ENCODE measurements at places on chromosomes 3 and 15.

DNA sequence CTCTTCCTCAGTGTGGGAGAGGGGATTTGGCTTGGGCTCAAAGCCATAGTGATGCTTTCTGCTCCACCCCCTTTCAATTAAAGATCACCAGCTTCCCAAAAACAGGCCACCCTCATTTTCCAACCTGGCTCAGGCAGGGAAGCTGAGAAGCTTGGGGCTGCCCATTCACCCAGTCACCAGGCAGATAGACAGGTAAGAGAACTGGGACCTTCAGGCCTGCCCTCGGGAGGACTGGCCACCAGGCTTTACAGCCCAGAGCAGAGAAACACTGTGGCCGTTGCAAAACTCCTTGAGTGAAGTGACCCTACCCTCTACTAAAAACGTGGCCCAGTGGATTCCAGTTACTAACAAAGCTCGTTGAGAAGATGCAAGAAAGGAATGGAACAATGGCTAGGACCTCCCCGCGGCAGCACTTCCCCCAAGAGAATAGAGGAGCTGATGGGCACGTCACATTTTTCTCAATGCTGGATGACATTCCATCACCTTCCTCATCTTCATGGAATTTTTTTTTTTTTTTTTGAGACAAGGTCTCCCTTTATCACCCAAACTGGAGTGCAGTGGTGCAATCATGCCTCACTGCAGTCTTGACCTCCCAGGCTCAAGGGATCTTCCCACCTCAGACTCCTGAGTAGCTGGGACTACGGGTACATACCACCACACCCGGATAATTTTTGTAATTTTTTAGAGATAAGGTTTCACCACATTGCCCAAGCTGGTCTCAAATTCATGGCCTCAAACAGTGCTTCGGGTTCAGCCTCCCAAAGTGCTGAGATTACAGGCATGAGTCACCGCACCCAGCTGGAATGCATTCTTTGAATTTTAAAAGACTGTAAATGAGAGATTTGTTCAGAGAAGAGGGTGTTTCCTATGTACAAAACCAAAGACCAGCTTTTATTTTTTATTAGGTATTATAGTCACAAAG, 37.9 kb downstream of the LIPC start:
- H3K27me3 ChIP-seq, result no peaks in the 10 kb centered on the region
- H3K27ac ChIP-seq, result peak overlapping the region; percentile 51
- H3K36me3 ChIP-seq, result no peaks in the 10 kb centered on the region
- peaks cover 69% of the 10 kb centered on the region for H3K4me1 ChIP-seq

DNA sequence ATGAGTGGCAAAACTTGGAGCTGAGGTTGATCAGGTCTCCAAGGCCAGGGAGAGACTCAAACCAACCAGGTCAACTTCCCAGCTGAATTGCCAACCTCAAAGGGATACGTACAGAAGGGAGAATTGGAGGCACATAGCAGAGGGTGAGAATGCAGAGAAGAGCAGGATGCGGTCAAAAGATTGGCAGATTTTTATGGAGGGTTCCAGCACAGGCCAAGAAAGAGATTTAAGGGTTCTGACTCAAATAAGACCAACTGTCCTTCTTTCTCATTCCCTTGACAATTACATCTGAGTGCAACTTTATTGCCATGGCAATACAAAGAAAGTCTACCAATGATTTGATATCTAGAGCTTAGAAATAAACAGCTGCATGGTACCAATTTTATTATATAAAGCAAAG, 33.2 kb downstream of the SCG5 start:
- peaks cover 26% of the 10 kb centered on the region for H3K4me1 ChIP-seq
- no peak for DNase-seq
- H3K36me3 ChIP-seq, result peaks cover 10% of the 10 kb centered on the region
- no peak overlapping the region for H3K27ac ChIP-seq
- H3K27me3 ChIP-seq, result no peaks in the 10 kb centered on the region

DNA sequence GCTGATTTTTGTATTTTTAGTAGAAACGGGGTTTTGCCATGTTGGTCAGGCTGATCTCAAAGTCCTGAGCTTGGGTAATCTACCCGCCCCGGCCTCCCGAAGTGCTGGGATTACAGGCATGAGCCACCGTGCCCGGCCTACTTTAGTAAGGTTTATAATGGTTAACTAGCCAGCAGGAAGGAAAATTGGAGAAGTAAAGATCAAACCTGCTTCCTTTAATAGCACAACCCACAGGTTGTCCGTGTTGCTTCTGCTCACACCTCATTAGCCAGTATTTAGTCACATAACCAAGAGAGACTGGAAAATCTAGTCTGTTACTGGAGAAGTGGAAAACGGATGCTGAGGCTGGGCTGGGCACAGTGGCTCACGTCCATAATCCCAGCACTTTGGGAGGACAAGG, 51.9 kb upstream of the TBL1XR1 start:
- H3K36me3 ChIP-seq, result peaks cover 10% of the 10 kb centered on the region
- H3K4me3 ChIP-seq, result no peak overlapping the region
- DNase-seq, result no peak

DNA sequence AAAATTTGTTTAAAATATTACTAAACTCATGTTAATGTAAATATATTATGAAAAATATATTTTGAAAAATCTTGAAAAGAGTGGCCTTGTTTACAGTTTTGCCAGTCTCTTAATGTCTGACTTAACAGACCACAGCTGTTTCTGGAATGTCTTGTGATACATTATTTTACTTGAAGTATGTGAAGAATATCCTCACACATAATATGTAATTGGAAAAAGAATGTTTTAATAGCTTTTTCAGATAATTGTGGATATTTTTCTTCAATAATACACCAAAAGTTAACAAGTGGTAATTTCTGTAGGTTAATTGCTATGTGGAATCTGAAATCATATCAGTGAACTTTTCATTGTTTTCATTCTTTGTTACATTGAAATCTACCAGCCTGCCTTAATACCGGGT, 101.3 kb downstream of the UBE2E2 start:
- H3K4me3 ChIP-seq, result no peak overlapping the region
- no peak for DNase-seq
- peaks cover 3% of the 10 kb centered on the region for H3K27me3 ChIP-seq
- no peaks in the 10 kb centered on the region for H3K36me3 ChIP-seq
- no peaks in the 10 kb centered on the region for H3K4me1 ChIP-seq

GRCh38 chr3:197224034-197224444, 74.4 kb downstream of the DLG1 start:
- no peaks in the 10 kb centered on the region for H3K36me3 ChIP-seq
- H3K27me3 ChIP-seq, result no peaks in the 10 kb centered on the region
- no peak overlapping the region for H3K27ac ChIP-seq
- H3K4me3 ChIP-seq, result no peak overlapping the region

GRCh38 chr15:68935400-68935937, 5.1 kb downstream of the SPESP1 start:
- H3K36me3 ChIP-seq, result no peaks in the 10 kb centered on the region
- H3K4me1 ChIP-seq, result peaks cover 13% of the 10 kb centered on the region
- no peak overlapping the region for H3K4me3 ChIP-seq
- no peak overlapping the region for H3K27ac ChIP-seq
- no peak for DNase-seq

DNA sequence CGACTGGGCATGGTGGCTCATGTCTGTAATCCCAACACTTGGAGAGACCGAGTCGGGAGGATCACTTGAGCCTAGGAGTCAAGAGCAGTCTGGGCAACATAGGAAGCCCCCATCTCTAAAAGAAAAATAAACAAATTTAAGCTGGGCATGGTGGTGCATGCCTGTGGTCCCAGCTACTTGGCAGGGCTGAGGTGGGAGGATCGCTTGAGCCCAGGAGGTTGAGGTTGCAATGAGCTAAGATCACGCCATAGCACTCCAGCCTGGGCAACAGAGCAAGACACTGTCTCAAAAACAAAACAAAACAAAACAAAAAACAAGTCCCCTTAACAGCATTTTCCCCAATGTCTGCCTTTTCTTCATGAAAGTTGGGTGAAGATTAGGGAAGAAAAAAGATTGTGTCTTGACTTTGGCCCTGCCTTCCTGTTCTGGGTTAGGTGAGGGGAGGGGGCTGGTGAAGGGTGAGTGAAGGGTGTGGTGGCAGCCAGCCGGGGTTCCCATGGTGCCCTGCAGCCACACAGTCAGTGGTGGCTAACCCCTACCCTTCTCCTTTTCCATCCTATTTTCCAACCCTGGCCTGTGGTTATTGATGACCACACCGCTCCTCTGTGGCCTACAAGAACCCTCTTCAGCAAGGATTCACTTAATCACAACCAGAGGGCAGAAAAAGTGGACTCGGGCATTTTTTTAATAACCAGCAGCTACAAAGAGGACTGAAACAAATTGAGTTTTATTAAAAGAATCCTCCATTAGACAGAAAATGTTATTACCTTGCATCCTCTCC, 28.4 kb upstream of the SMAD3 start:
- DNase-seq, result no peak
- H3K36me3 ChIP-seq, result no peaks in the 10 kb centered on the region
- H3K27me3 ChIP-seq, result peaks cover 9% of the 10 kb centered on the region
- no peak overlapping the region for H3K4me3 ChIP-seq

GRCh38 chr15:54305138-54305537, 326.9 kb downstream of the UNC13C start:
- H3K27ac ChIP-seq, result no peak overlapping the region
- no peaks in the 10 kb centered on the region for H3K36me3 ChIP-seq
- H3K27me3 ChIP-seq, result peaks cover 4% of the 10 kb centered on the region
- no peak overlapping the region for H3K4me3 ChIP-seq
- no peaks in the 10 kb centered on the region for H3K4me1 ChIP-seq

DNA sequence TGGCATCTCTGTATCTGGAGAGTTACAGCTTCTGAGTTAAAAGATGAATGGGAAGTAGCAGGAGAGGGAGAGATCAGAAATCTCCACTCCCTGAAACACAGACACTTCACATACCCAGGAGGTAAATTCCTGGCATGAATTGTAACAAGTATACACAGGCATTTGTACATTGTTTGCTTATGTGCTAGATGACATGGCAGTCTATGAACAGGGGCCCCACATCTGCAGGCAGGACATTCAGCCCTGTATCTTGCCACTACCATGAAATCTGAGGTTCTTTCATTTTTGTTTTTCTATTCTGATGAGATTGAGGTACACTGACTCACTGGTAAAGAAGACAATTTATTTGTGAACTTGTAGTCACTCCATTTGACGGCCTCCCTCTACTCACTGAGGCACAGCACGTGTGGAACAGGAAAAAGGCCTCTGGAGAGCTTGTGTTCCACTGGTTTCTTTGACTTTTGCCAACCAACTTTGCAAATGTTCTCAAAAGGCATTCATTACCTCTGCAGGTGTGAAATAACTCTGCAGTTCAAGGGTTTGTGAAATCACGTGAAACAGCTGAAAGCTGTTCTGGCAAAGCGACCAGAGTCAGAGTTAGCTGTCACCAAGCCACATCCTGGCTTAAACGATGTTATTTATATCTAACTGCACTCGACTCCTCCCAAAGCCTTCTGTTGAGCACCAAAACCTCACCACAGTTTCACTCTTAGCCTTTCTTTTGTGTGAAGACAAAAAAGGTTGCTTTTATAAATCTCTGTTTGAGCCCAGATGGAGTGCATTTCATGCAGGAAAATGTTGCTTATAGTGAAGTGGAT, 401.3 kb upstream of the CFAP20DC start:
- DNase-seq, result no peak
- H3K27ac ChIP-seq, result peak overlapping the region; percentile 65
- H3K36me3 ChIP-seq, result no peaks in the 10 kb centered on the region
- H3K4me1 ChIP-seq, result peaks cover 35% of the 10 kb centered on the region
- no peak overlapping the region for H3K4me3 ChIP-seq

DNA sequence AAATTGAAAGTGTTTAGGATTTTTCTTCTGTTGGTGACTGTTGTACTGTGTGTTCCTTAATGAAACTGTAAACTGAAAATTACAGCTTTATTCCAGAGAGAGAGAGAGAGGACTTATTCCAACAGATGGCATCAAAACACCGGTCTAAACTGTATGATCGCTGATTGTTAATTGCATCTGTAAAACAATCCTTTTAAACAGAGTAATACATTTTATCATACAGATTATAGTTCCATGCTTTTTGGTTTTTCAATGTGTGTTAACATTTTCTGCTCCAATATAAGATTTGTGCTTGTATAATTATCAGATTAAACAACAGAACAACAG, 289.7 kb upstream of the DNAJC19 start:
- no peak overlapping the region for H3K27ac ChIP-seq
- H3K27me3 ChIP-seq, result peaks cover 8% of the 10 kb centered on the region
- H3K4me3 ChIP-seq, result no peak overlapping the region
- no peaks in the 10 kb centered on the region for H3K4me1 ChIP-seq
- DNase-seq, result no peak

DNA sequence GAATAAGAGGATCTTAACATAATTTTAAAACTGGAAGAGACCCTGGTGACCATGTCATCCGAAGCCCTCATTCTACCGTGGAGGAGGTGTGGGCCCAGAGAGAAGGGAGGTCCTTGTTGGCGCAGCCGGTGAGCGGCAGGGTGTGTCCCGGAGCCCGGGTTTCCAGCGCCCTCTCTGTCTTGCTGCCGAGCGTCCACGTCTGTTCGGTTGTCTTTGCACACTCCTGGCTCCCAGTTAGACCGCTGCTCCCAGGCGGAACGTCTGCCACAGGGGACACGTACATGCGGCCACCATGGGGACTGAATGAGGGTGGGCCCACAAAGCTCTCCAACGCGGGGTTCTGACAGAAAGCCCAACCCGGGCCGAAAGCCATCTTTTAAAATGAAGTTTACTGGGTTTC, 6.6 kb upstream of the MUC4 start:
- peaks cover 30% of the 10 kb centered on the region for H3K4me1 ChIP-seq
- DNase-seq, result no peak
- H3K27me3 ChIP-seq, result peaks cover 17% of the 10 kb centered on the region
- no peak overlapping the region for H3K4me3 ChIP-seq
- H3K27ac ChIP-seq, result no peak overlapping the region

- H3K36me3 ChIP-seq, result no peaks in the 10 kb centered on the region
- H3K4me3 ChIP-seq, result no peak overlapping the region
- DNase-seq, result no peak
- H3K27me3 ChIP-seq, result peaks cover 7% of the 10 kb centered on the region
- no peak overlapping the region for H3K27ac ChIP-seq
- peaks cover 48% of the 10 kb centered on the region for H3K4me1 ChIP-seq
Measured at GRCh38 chr3:5005367-5005766, 26.1 kb downstream of the BHLHE40 start.

GRCh38 chr3:66754613-66755012, 243.5 kb upstream of the KBTBD8 start:
- no peak for DNase-seq
- H3K27me3 ChIP-seq, result peaks cover 9% of the 10 kb centered on the region
- no peak overlapping the region for H3K4me3 ChIP-seq

DNA sequence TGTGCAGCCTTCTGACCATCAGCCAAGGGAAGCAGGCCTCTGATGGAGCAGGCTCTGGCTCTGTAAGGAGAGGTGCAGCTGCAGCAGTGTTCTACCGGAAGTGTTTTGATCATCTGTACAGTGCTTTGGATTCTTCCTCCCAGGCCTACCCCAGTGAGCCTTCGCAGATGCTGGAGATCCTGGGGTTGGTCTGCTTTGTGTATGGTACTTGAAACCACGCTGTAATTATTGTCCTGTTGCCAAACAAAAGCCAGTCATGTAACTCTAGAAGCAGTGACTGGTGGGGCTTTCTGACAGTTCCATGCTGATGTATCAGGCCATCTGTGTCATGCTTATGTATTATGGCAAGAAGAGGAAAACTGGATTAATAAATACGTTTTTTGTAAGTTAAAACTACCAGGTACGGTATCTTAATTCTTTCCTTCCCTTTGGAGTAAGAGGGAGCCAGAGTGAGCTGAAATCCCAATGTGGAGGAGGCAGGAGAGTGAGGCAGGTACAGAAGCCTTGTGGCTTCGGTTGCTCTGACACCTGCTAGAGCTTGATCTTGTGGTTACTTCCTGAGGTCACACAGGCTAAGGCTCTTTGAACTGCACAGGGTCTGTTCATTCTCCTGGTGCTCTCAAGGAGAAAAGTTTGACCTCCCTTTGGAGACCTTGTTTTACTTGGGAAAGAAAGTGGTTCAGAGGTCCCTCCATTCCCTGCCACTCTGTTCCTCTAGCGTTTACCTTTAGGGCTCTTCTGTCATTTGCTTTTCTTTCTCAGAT, 3.7 kb downstream of the TMEM42 start:
- no peak overlapping the region for H3K4me3 ChIP-seq
- no peaks in the 10 kb centered on the region for H3K27me3 ChIP-seq
- no peak for DNase-seq
- H3K27ac ChIP-seq, result no peak overlapping the region

Measured in nephron progenitor cell (in vitro differentiated cells).